ENCODE measurements at places on chromosomes 6 and 20. TPM values are rescaled to one million over a fixed set of nuclear protein-coding genes. Genes with fewer than 3 reads are reported as not detected.

THBS2 gene
- polyA plus RNA-seq = 0.03 TPM

AVP gene
- not detected for polyA plus RNA-seq

DNA sequence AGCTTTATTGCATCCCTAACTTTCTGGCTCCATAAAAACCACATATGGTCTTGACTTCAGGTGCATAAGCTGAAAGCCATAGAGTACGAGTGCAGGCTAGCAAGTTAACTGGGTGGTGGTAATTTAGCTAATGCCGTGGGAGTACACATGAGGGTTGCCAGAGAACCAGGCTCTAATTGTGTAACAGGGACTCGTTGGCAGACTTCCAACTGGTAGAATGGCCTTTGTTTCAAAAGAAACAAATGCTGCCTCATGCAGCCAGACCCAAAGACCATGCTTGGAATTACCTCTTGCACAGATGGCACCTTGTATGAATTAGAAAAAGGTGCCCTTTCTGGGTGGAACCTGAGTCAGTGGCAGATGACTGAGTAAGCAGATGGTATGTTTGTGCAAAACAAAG, 73.2 kb downstream of the LY86 start:
- DNase-seq = no peak

DNA sequence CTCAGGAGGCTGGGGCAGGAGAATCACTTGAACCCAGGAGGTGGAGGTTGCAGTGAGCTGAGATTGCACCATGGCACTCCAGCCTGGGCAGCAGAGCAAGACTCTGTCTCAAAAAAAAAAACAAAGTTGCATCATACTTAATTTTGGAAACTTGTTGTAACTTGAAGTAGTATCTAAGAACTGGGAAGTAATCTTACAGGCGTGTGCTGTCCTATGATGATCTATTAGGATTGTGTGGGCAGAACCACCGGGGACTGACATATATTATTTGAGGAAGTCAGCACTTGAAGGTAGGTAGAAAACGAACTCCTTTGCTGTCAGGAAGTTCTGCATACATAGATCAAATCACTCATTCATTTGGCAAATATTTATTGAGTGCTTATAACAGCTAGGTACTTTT, 188.5 kb downstream of the ZNF217 start:
- DNase-seq = no peak

GRCh38 chr6:19478992-19479391, 358.2 kb upstream of the ID4 start:
- no peak for DNase-seq

- DNase-seq = no peak
Observed at GRCh38 chr6:14146506-14147096, 29.0 kb downstream of the CD83 start.

GRCh38 chr6:24490948-24491347, 1.6 kb upstream of the GPLD1 start:
- DNase-seq = no peak

CRIP3 gene
- not detected for polyA plus RNA-seq

- no peak for DNase-seq
Observed at GRCh38 chr6:38942442-38942841, 106.1 kb upstream of the GLP1R start.

CST5 gene
- polyA plus RNA-seq = not detected

DNA sequence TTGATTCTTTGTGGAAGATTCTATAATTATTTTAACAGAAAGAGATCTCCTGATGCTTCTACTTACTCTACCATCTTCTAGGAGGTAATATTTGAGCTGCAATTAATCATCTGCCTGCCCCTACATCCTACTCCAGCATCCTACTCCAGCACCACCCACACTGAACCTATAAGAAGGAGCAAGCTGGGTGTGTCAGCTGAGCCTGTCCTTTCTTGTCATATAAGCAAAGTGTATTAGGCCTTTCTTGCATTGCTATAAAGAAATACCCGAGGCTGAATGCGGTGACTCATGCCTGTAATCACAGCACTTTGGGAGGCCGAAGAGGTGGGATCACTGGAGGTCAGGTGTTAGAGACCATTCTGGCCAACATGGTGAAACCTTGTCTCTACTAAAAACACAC, 84.2 kb upstream of the ARG1 start:
- DNase-seq = no peak

- DNase-seq = no peak
Observed at GRCh38 chr6:135440087-135440792, 57.3 kb downstream of the AHI1 start.

DNA sequence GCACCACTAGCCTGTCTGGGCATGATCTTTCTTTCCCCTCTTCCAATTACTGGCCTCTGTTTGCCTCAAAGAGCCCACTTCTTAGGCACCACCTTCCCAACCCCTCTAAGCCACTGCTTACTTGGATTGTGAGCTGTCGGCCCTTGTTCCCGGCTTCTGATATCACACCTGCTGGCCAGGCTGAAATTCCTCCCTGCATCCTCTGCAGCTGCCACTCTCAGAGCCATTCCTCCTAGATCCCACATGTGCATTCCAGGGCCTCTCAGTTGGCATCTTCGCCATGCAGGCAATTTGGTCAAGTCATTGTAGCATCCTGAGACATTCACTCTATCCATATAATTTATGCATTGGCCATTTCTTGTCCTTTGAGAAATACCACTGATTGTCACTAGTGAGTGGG, 135.9 kb downstream of the OLIG3 start:
- DNase-seq = no peak

GRCh38 chr6:39018103-39018502, 30.5 kb upstream of the GLP1R start:
- no peak for DNase-seq

HDGFL1 gene
- polyA plus RNA-seq = not detected

- no peak for DNase-seq
Observed at GRCh38 chr6:141248021-141248799, 884.5 kb upstream of the GJE1 start.

HCK gene
- polyA plus RNA-seq = not detected

KCNS1 gene
- not detected for polyA plus RNA-seq

GRCh38 chr6:136846046-136846445, 23.7 kb downstream of the PEX7 start:
- no peak for DNase-seq

DDO gene
- not detected for polyA plus RNA-seq

TREM2 gene
- polyA plus RNA-seq = not detected

DNA sequence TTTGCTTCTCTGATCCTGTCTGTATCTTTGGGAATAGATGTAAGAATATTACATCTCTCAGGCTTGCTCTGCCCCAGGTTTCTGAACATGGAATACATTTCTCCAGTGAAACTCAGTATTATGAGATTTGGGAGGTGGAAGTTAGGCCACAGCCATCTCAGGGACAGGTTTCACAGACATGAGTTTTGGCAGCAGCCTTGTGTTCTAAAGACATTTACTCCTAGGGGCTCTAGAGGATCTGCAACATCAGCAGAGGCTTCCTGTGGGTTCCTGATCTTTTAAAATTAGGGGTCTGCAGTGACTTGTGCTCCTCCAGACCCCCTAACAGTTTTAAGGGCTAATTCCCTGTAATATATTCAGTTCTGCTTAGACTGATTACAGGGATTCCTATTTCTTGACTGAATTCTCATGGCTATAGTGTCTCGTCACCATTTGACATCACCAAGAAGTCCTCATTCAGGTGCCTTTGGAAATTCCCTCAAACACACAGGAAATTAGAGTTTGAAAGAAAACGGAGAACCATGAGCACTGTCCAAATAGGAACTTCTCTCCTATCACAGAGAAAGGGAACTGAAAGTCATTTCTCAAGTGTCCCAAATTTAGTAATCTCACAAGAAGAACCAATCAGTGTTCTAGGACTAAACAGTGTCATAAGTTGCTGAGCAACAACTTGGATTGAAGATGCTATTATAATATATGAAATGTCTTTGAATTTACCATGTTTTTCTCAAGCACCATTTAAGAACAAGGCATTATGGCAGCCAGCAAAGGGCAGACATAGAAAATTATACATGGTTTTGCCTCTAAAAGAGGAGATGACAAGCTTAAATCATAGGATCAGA, 2.5 kb upstream of the HLA-DRA start:
- DNase-seq = no peak

OVOL2 gene
- polyA plus RNA-seq = not detected

DNA sequence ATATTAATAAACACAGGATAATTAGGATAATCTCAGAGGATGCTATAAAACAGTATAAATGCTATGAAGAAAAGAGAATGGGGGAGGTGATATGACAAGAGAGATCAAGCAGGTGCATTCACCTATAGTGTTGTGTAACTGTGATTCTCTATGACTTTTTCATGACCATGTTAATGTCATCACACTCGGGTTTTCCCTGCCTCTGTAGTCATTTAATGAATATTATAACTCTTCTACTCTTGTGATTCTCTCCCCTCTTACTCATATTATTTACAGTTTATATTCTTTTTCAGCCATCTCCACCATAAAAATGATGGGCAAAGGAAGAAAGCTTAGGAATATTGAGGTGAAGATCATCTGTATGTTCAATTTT, 106.9 kb upstream of the SGK1 start:
- DNase-seq = no peak

GRCh38 chr6:36197739-36198221, 1.2 kb downstream of the BRPF3 start:
- no peak for DNase-seq

- no peak for DNase-seq
Observed at GRCh38 chr6:148423601-148424270, 81.1 kb downstream of the SASH1 start.

DNA sequence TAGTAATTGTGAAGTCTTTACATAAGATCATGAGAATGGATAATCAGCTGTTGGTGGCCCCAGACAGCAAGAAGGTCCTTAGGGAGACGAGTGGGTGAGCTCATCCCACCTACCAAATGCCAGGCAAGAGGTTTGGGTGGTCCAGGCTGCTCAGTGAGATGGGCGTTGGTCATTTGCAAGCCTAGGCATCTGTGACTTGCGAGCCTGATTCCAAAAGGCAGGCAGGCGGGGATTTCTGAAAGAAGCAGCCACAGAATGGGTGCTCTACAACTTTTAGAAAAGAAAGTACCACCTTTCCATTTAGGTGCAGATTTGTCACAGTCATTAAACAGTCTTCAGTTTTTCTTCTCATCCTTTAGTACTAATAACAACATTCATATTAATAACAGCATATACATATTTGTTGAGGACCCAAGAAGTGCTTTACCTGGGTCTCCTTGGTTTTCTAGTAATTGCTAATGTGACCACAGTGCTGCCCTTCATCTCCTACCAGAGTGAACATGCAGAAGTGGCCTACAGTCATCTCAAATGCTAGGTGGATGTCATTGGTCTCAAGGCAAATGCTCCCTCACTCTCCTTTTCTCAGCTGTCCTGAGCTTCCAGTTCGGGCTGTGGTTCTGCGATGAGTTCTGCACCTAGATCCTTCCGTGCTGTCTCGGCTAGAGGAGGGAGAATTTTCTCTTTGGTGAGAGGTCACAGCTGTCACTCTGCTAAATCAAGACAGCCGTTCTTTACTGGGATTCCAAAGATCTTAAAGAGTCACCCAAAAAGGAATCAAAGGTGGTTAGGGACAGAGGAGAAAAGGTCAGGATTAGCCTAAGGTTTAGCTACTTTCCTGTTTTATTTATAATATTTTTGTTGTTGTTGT, 2.7 kb downstream of the WRNIP1 start:
- no peak for DNase-seq

- DNase-seq = no peak
Observed at GRCh38 chr6:44659726-44660125, 272.2 kb downstream of the CDC5L start.

GRCh38 chr20:20375862-20376261, 8.0 kb downstream of the INSM1 start:
- DNase-seq = no peak

DNA sequence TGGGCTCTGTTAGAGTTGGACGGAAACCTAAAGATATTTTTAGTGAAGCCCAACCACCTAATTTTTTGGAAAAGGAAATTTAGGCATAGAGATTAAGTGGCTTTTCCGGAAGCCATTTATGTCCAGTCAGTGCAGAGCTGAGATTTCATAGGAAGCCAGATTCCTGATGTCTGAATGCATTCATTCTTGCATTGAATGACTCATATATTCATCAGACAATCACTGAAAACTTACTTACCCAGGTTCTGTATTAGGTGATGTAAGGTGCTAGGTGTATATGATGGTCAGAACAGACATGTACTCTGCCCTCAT, 4.1 kb downstream of the SH3BGRL2 start:
- DNase-seq = no peak

DNA sequence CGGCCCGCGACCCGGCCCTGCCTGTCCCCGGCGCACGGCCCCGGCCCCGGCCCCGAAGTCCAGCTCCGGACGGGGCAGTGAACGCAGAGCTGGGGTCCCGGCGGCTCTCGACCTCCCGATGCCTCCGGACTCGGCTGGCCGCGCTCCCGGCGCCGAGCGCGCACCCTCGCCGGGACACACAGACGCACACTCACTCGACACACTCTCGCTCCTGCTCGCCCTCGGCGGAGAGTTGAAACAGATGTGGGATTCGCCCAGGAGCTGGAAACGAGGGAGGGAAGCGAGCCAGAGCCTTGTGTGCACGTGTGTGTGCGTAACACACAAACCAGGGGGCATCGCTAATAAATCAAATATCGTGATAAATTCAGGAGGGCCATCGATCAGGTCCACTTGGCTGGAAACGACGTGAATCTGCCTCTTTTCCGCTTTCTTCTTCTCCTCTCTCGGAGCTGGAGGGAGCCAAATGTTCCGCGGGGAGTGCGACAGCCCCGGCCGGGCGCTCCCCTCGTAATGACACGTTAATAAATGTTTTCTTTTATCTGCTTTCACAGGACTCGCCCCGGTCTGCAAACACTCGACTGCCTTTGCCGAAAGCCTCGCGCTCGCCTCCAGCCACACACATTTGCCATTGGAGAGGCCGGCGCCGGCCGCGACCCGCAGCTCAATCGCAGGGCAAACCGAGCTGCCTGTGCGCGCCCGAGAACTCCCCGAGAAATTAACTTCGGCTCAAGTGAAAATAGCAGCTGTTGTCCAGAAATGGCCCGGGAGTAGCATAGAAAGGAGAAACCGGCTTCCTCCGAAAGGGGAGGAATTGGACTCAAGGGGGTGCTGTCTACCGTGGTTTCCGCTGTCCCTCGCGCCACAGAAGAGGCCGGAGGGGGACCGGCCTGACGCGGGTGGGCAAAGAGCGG, 828 bp upstream of the SULF2 start:
- DNase-seq = no peak

COL20A1 gene
- polyA plus RNA-seq = not detected

NDRG3 gene
- polyA plus RNA-seq = 49.8 TPM

DNA sequence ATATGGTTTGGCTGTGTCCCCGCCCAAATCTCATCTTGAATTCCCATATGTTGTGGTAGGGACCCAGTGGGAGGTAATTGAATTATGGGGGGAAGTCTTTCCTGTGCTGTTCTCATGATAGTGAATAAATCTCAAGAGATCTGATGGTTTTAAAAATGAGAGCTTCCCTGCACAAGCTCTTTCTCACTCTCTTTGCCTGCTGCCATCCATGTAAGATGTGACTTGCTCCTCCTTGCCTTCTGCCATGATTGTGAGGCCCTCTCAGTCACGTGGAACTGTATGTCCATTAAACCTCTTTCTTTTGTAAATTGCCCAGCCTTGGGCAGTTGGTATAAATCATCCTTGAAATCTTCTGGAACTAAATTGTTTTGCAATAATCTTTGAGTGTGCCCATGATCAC, 31.9 kb upstream of the TBX18 start:
- no peak for DNase-seq

Measured in CD8-positive, alpha-beta memory T cell (primary cell).